ENCODE measurements at places on chromosomes 13 and 19. TPM values are rescaled to one million over a fixed set of nuclear protein-coding genes. Genes with fewer than 3 reads are reported as not detected.

Gene ZNF578
- total RNA-seq = 2.4 TPM

Gene CGB3
- total RNA-seq = not detected

DNA sequence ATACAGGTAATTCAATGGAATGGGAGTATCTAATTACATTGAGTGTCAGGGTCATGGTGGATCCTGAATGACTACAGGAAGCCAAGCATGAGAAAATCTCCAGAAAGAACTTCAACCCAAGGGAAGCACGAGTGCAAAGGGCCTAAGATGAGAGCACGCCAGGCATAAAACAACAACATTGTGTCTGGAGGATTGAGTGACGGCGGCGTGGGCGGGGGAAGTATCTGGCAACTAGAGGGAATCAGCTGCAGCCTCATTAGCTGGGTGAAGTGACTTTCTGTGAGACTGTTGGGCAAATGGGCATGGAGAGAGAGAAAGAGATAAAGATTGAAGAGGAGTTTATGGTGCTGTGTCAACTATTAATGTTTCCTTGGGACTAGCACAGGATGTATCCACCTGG, 194.3 kb downstream of the GPC6 start:
- no peak for DNase-seq

GRCh38 chr13:75180805-75181455, 301.0 kb downstream of the TBC1D4 start:
- peak; percentile 38 for DNase-seq

DNA sequence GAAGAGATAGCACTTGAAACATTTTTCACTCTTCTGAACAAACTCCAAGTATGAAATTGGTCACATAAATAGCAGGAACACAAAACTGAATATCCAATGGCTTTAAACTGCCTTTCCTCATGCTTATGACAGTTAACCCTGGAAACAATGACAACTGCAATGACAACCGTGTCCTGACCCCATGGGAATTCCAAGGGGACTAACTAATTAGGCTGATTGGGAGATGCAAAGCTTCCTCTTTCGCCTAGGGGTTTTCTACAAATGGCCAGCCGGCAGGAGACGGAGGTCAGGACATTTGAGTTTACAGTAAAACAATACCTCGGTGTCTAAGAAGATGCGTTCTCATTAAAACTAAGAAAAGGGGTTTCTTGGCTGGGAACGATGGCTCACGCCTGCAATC, 53.0 kb upstream of the URAD start:
- DNase-seq = no peak

DNA sequence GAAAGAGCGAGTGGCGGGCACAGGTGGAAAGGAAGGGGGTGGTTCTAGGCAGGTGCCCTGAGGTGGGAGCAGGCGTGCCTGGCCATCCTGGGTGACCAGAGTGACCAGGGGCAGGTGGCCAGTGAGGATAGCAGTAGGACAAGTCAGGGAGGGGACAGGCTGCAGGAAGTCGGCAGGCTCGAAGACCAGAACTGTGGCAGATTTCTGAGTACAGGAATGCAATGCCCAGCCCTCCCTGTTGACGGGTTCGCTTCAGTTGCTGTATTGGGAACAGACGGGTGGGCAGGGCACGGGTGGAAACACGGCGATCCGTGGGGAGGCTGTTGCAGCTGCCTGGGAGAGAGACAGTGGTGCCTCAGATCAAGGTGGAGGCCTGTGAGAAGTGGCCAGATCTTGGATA, 1.9 kb downstream of the ZNF628 start:
- DNase-seq = no peak

GRCh38 chr19:49338691-49339300, 3.6 kb downstream of the CD37 start:
- peak; percentile 83 for DNase-seq

GRCh38 chr13:97934590-97934989, 18.9 kb upstream of the IPO5 start:
- no peak for DNase-seq

GRCh38 chr19:7912144-7912696, 2.4 kb upstream of the TGFBR3L start:
- no peak for DNase-seq

- DNase-seq = no peak
Measured at GRCh38 chr19:50490991-50491472, 14.4 kb upstream of the GARIN5A start.

DNA sequence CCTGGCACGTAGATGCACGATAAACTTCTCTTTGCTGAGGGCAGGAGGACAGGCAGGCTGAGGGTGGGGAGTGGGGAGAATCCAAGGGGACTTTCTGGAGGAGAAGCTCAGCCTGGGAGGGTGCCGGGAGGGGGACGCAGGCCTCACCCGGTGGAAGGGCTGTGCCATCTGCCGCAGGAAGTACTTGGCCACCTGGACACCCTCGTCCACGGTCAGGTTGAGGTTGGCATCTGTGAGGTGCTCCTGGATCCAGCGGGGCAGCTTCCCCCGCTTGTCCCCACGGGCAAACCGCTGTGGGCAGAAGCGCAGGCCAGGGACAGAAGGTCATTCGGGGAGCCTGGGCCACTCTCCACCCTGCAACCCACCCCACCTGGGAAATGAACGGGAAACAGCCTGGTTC, 11.5 kb downstream of the KLC3 start:
- no peak for DNase-seq

DNA sequence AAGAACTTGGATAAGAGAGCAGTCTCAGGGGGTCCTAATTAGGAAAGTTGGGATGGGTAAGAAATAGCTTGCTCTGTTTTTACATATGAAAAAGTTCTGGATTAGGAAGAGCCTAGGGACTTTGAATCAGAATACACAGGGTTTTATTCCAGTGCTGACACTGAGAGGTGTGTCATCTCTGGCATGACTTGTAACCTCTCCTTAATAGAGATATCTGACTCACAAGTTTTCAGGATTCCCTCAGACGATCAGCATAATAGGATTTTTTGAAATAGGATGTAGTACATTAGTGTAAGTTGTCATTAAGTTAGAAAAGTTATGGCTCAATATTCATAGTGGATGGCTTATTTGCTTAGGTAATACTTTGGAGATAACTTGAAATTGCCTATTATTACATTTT, 555.2 kb upstream of the MIR17HG start:
- DNase-seq = peak; percentile 55

- peak; percentile 23 for DNase-seq
Measured at GRCh38 chr19:46728693-46729339, 11.9 kb upstream of the PRKD2 start.

DNA sequence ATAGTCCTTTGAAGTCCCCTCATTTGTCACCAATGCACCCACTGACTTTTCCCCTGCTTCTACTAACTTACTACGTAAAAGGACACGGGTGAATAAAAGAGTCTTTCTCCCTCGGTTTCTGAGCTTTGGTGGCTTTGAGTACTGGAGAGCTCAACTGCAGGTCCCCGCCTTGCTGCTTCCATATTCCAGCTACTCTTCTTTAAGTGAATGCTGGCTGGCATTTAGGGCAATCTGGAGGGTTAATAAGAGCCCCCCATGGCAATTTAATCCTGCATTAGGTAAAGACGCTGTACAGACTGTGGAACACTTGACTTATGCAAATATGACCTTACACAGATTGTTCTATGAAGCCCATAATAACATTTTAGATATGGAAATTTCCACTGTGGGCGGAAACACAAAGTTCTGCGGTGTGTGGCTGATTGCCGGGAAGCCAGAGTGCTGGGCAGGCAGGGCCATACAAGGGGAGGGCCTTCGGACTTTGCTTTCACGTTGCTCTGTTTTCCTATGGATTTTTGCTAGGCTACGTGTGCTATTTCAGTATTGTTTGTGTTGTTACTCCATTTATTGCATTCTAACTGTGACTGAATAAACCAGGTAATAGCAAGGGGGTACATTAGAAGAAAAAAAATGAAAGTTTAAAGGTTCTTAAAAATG, 97.5 kb downstream of the SLC10A2 start:
- DNase-seq = no peak

DNA sequence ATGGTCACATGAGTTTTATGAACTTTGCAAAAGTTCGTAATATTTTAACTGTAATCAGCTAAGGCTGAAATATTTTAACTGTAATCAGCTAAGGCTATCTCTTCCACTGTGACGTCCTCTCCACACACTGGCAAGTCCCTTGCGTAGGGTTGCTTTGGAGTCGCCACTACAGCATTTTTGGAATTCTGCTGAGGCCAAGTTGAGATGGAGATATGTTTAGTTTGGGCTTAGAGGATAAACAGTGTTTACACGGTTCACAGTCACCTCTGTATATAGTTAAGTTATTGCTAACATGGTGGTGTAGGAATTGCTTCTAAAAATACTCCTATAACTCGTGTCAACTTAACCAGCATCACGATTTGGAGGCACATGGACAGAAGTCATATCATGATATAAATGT, 143.6 kb upstream of the SERP2 start:
- DNase-seq = no peak

GRCh38 chr19:15381864-15382263, 2.3 kb upstream of the AKAP8 start:
- DNase-seq = no peak

DNA sequence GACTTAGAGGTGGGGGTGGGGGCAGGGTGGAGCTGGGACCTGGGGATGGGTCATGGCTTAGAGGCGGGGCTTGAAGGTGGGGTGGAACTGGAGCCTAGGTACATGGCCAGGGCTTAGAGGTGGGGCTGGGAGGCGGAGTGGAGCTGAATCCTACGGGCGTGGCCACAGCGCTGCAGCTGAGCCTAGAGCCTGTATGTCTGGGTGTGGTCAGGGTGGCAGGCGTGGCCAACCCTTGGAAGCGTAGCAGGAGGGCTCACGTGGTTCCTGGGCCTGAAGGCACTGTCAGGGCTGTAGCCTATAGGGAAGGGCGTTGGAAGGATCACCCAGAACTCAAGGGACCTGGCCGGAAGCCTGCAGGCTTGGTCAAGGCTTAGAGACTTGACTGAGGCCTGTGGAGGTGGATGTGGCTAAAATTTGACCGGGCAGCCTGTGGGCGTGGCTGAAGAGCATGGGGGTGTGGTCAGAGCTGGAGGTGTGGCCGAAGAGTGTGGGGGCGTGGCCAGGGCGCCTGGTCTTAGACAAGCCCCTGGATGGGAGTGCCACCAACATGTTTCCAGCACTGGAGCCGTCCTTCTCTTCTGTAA, 24.3 kb downstream of the COLGALT1 start:
- DNase-seq = peak; percentile 44

GRCh38 chr13:34757441-34757840, 184.6 kb upstream of the NBEA start:
- DNase-seq = peak; percentile 14

GRCh38 chr19:11261971-11262839, at the start of gene DOCK6:
Gene DOCK6, minus strand, starts transcription at chr19:11262524. Its CDS starts 84 bp downstream, at chr19:11262440.
- no peak for DNase-seq
